ENCODE measurements at places on chromosomes 16 and 17.

- DNase-seq: no peak
Observed at GRCh38 chr17:81445642-81446503, 50.6 kb downstream of the BAHCC1 start.

- no peak for DNase-seq
Observed at GRCh38 chr16:14121142-14121541, 50.0 kb downstream of the MRTFB start.

GRCh38 chr17:52157603-52158449, 688 bp downstream of the CA10 start:
- no peak for DNase-seq

GRCh38 chr17:76038050-76038449, 10.9 kb upstream of the EVPL start:
- DNase-seq: no peak

All from Peyer's patch (tissue), 4 donors.